Kidney tubule cell (primary cell): ENCODE measurements at places on chromosomes 11 and 22.

DNA sequence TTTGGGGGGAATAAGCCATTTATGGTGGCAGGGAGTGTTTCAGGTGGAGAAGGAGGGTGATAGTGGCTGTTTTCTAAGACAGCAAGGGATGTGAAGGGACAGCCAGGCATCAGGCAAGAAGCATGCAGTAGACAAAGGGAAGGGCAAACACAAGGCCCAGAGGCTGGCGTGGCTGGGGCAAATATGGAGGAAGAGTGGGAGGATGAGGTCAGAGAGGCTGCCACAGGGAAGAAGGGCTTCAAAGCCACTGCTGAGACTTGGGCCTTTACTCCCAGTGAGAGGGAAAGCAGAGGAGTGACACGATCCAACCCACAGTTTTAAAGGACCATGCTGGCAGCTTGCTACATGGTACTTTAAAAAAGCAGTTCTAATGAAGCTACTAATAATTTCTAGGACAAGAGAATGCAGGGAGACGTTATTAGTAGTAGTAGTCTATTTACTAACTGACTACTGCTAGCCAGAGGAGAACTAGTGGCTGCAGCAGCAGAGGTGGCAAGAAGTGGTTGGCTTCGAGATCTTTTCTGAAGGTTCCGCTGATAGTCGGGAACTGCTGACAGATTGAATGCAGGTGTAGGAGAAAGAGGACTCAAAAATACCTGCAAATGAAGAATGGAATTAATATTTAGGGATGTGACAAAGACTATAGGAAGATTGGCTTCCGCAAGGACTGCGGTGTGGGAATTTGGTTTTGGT, 13.7 kb downstream of the KMT5B start:
- DNase-seq: no peak

GRCh38 chr11:40722179-40722795, 737.2 kb downstream of the LRRC4C start:
- peak; percentile 61 for DNase-seq

- DNase-seq: peak; percentile 39
Measured at GRCh38 chr11:124865902-124866851, 945 bp downstream of the ROBO3 start.

DNA sequence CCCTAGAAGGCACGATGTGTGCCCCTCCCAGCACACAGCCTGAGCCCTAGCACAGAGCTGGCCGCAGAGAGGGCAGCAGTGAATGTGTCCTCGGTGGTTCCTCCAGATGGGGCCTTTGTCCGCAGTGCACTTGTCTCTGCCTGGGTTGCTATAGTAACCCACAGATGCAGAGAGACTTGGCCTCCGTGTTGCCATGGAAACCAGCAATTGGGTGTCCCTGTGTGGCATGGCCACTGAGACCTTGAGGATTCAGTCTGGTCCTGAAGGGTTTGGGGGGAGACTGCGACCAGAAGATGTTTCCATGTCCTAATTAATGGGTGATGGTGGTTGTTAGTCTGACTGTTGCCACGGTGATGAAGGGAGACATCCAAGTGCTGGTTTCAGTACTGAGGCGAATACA, 42.6 kb upstream of the TUB start:
- no peak for DNase-seq

GRCh38 chr22:46471901-46472721, 65.3 kb downstream of the CELSR1 start:
- peak; percentile 39 for DNase-seq

GRCh38 chr11:93396316-93396715, 65.8 kb downstream of the DEUP1 start:
- DNase-seq: no peak

DNA sequence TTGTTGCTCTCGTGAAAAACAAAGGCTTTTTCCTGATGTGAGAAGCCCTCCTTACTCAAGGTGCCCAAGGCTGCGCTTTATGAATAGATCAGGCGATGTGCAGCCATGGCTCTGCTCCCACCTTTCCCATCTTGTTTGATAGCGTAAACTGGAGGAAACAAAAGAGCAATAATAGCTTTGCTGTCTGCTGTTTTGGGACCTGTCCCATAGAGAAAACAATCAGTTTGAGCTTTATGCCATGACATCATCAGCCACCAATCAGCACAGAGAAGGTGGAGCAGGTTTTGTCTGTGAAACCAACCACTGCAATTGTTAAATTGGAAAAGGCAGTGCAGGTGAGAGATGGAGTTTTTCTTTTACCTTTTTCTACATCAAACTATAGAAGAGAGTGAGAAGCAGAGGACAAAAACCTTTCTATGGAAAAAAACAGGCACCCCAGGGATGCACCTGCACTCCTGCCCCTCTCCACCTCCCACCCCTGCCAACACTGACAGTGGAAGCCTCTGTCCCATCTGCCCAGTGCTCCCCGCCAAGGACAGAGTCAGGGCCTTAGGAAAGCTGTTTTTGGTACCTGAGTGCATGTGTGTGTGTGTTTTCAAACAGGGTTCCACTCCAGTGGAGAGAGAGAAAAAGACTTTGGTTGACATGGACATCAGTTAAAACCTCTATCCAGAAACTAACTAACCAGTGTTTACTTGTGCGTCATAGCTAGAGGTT, 80.7 kb downstream of the MICAL3 start:
- DNase-seq: peak; percentile 42

DNA sequence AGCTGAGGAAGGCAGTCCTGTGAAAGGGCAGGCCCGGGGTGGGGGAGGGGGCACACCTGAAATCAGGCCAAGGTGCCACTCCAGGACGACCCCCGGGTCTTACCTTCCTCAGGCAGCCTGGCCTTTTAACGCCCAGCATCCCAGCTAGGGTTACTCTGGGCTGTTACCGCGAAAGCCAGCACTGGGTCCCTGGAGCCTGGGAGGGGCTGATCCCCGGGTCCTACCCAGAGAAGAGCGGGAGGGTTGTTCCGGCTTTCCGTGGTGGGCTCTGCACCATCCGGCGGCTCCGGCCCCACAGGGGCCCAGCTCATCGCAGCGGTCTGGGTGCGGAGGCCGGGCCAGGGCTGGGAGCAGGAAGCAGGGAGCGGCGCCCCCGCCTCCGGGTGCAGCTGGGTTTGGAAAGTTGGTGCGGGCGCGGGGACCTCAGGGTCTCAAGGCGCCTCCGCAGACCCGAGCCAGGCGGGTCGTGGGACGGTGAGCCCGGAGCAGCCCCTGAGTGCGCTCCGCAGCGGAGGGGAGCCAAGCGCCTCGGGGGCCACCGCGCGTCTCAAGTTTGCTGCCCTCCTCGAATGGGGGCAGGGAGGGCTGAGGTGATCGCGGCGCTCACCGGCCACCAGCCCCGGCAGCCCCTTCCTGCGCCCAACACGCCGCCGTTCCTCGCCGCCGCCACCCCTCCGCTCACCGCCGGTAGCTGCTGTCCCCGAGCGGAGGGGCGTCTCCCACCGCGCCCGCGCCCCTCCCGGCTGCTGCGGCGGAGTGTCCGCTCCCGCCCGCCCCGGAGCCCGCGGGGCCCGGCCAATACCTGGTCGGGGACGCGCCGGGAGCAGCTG, 831 bp downstream of the CHST1 start:
- DNase-seq: no peak

DNA sequence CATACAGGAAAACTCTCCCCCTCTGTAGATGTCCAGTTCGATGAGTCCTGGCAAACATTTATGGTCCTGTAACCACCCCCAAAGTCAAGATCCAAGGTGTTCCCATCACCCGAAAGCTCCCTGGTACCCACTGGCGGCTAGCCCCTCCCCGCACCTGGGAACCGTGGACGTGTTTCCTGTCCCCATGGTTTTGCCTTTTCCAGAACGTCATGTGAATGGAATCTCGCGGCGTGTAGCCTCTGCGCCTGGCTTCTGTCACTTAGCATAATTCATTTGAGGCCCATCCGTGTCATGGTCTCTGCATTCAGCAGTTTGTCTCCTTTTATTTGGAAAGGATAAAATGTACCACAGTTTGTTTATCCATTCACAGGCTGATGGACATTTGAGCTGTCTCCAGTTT, 106.3 kb downstream of the KCNQ1 start:
- no peak for DNase-seq

- no peak for DNase-seq
Measured at GRCh38 chr11:7691759-7692350, 14.4 kb downstream of the OVCH2 start.

- no peak for DNase-seq
Measured at GRCh38 chr22:35556666-35557065, 16.0 kb downstream of the RASD2 start.

DNA sequence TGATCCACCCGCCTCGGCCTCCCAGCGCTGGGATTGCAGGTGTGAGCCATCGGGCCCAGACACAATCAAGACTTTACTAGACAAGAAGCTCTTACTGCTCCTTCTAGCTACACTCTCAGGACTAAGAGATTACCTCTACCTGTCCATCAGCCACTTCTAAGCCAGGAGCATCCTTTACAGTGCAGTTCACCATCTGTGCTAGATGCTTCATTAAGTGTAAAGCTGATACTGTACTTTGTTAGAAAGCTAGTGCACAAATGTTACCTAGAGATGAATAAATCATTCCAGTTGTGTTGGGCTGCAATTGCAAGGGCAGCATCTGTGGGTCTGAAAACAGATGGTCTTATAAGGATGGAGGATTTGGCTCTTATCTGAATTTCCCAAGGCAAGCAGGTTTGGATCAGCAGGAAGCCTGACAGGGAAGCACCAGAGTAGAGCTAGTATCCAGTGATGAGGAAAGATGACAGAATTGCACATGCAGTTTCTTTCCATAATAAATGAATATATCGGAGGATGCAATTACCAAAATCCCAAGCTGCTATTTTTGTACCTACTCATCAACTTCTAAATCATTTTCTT, 58.3 kb downstream of the FAM168A start:
- no peak for DNase-seq

- DNase-seq: peak; percentile 72
Measured at GRCh38 chr22:24175160-24175808, 6.0 kb upstream of the SUSD2 start.

DNA sequence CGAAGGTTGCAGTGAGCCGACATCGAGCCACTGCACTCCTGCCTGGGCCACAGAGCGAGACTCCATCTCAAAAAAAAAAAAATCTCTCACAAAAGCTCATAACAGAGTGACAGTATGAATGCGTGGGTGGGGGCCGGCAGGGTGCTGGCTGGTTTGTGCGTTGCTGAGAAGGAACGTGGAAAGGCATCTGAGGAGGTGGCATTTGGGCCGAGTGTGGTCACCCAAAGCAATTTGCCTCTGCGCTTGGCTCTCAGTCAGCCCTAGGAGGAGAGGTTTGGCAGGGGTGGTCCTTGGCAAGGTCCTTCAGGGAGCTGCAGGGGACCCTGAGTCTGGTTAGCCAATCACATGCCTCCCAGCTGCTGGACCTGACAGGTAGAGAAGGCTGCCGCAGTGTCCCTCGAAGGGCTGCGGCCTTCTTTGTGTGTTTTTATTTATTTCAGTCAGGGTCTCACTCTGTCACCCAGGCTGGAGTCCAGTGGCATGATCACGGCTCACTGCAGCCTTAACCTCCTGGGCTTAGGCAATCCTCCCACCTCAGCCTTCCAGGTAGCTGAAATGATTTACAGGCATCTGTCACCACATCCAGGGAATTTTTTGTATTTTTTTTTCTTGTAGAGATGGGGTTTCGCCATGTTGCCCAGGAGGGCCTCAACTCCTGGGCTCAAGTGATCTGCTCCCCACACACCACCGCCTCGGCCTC, 23.5 kb upstream of the OSBPL5 start:
- no peak for DNase-seq

- peak; percentile 54 for DNase-seq
Measured at GRCh38 chr11:74611369-74611861, 19.0 kb downstream of the POLD3 start.
